ENCODE measurements at places on chromosomes 16 and 17.

DNA sequence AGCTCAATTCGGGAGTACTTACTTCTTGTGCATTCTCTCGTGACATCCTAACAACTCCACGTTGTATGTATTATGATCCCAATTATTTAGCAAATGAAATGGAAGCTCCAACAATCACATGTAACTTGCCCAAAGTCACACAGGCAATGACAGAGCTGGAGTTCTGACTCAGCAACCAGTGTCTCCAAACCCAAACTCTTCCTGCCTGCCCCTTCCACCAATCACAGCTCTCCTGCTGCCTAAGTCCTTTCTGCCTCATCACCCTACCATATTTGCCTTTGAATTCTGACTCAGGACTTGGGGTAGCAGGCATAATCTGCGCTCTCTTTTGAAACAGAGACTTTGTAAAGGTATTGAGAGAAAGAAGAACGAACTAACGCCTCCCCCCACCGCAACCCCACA lies 245.2 kb upstream of the MAF start:
- no peak for DNase-seq

DNA sequence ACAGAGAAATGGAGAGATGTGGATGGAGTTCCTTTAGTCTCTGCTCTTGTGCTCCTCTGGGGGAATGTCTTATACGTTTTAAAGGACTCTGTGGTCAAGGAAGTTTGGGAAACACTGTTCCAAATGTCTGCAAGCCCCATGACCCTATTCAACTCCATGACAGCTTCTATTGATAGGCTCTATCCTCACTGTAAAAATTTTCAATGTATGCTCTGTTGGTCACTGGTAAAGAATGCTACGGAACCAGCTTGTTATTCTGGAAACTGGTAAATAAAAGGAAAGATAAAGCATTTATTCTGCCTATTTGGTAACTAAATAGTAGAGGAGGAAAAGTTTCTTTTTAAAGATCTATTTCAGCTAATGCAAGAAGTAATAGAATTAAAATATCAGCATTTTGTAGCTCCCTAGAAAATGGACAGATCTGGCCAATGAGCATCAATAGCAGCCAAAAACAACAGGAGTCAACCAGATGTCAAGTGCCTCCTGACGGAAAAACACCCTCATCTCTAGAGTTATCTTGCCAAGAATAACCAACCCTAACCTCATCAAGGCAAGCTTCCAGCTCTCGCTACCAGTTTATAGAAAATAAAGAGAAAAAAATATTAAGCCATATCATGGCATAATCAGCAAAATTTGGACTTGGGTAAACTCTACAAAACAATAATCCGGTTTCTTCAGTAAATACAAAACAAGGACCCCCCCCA lies 16.1 kb downstream of the GDE1 start:
- DNase-seq: no peak

GRCh38 chr16:68197250-68197649 lies 38.7 kb downstream of the ESRP2 start:
- no peak for DNase-seq

DNA sequence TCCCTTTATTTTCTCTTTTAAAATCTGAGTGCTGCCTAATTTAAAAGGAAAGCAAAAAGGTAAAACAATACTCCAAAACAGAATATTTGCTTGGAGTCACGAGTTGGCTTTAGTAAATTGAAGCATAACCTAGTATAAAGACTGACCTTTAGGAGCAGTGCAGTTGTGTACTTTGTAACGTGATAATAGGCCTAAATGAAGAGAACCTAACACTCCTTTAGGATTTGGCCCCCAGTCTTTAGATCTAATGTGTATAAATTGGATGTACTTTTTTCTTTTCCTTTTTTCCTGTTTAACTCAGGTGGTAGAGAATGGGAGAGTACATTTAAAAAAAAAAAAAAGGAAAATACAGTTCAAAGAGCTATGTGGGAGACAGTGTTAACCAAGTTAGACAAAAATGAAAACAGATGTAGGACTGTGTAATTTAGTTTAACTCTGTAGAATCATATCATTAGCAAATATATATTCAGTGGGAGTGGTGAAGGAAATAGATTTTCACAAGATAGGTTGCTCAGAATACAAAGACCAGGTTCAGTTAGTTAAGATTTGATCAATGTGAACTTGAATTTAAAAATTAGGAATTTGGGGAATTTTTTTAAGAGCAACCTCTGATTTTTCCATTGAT lies 16.8 kb downstream of the CPD start:
- no peak for DNase-seq

DNA sequence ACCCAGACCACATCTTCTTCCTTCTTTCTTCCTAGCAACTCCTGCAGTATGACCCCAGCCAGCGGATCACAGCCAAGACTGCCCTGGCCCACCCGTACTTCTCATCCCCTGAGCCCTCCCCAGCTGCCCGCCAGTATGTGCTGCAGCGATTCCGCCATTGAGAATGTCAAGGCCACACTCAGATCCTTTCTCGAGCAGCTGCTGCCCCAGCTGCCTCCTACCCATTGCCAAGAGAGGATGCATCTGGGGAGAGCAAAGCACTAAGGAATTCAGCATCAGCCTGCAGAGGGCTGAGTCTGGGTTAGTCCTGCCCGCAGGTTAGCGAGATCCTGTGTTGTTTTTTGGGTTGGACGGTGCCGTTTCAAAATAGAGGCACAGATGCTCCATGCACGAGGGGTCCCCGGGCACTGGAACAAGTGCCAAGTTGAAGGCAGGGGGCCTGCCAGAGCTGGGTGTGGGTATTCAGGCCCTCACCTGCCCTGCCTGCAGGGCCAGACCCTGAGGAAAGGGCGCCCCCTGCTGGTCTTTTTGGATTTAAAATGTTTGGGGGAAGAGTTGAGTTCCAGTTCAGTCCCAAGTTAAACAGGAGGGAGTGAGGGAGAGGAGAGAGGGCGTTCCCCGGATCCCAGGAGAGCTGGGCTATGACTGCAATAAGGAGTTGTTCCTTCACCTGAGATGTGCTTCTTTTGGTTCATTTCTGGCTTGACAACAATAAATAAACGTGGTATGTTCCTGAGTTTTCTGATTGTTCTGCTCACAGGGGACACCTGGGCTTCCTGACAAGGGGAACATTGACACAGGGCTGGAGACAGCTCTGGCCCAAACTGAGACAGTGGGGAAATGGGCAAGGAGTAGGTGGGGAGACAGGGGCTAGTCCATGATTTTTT lies 4.9 kb downstream of the CDK3 start:
- peak; percentile 81 for DNase-seq

- no peak for DNase-seq
These were observed 55.1 kb downstream of the ZNRF1 start for GRCh38 chr16:75053791-75054555.

DNA sequence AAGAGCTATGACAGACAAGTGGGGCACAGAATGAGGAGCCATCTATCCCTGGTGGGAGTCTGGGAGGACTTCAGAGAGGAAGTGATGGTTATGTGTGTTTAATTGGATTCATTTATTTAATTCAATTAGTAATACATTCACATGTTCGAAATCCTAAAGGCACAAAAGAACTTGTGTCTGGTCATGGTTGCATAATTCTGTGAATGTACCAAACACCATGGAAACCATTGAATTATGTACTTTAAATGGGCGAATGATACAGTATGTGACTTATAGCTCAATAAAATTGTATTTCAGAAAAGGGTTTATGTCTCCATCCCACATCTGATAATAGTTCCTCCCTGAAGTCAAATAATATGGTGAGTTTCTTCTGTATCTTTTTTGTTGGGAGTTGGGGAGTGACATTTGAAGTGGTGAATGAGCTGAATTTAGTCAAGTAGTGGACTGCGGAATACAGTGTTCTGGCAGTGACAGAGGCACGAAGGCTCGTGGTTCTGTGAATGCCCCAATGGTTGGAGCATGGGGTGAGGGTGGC lies 19.8 kb upstream of the G6PC1 start:
- DNase-seq: no peak

GRCh38 chr17:57097832-57098421 lies 12.9 kb downstream of the AKAP1 start:
- peak; percentile 32 for DNase-seq

DNA sequence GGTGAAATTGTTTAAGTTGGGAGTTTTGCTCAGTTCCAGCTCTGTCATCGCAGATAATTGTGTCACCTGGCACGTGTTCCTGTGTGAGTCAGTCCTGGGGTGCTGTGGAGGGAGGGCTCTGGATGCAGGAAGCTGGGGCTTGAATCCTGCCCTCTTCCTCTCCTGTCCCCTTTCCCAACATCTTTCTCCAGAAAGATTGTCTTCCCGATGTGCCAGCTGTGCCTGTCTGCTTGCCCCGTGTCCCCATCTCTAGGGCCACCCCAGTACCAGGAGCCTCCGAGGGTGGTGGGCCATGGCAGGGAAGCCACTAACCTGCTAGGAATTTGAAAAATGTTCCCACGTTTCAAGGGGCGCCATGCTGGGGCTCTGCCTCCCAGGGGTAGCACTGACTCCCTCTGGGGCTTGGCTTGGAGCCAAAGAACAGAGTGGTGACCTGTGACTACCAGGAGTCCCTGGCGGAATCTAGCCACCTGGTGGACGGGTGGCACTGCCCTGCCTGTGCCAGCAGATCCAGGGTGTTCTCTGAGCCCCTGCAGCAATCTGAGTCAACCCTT lies 198.1 kb downstream of the ENGASE start:
- DNase-seq: no peak

- peak; percentile 45 for DNase-seq
These were observed 214.9 kb downstream of the STX8 start for GRCh38 chr17:9360677-9361081.

DNA sequence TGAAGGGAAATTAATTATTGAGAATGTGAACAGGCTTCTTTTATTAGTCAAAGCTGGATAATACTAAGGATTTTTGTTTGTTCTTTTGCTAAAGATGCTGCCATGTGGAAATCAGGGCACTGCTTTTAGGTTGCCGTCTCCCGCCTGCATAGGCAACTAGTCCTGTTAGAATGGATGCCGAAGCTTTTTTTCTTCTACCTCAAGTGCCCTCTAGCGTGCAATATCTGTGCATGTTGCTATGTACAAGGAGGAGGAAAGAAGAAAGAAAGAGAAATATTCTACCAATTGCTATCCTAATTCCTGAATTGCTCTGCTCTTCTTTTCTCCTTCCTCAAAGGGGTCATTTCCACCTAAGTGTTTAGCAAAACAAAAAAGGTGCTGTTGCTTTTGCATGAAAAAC lies 5.2 kb upstream of the CDH8 start:
- peak; percentile 51 for DNase-seq

- no peak for DNase-seq
These were observed 11.3 kb upstream of the RNPS1 start for GRCh38 chr16:2278956-2279800.

DNA sequence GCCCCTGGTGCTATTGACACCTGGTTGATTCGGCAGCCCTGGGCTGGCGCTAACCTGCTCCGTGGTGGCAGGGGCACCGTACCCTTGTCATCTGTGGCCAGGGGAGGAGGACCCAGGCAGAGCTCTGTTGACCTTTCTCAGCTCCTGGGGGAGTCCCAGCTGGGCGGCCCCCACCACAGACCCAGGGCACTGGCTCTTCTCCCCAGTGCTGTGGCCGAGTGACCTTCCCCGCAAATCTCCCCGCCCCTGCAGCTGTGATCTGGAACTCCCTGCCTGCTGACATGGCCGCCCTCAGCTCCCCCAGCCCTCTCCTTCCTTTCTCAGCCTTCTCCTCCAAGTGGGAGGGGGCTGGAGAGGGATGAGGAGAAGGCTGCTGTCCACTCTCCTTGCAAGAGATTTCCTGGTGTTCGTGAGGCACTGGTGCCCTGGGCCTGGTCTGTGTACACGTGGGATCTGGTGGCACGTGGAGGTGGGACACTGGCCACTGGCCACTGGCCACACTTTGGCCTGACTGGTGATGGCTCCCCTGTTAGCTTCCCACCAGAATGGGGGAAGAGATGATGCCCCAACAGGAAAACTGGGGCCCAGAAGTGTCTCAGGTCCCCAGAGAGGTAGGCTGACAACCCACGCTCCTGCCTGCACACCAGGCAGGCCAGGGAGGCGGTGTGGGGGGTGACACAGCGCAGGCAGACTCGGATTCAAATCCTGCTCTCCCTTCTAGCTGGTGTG lies 8.2 kb downstream of the FMNL1 start:
- DNase-seq: peak; percentile 39

DNA sequence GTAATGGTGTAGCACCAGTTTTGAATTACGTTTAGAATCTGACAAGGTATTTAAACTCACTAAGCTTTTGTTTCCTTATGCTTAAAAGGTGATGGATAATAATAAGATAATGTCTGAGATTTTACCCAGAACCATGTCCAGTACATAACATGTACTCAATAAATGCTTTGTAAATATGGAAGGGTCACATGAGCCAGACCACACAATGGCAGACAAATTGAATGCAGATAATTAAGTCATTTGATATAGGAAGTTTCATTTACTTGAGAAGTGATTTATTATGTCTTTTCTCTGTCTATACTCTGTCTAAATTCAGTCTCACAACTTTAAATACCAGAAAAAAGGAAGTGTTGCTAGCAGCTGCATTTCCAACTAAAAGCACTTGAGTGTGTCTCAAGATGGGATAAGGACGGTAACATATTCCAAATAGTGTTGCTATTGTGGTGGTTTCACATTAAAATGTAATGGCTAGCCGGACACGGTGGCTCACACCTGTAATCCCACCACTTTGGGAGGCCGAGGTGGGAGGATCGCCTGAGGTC lies 52.5 kb upstream of the DHX40 start:
- DNase-seq: no peak

DNA sequence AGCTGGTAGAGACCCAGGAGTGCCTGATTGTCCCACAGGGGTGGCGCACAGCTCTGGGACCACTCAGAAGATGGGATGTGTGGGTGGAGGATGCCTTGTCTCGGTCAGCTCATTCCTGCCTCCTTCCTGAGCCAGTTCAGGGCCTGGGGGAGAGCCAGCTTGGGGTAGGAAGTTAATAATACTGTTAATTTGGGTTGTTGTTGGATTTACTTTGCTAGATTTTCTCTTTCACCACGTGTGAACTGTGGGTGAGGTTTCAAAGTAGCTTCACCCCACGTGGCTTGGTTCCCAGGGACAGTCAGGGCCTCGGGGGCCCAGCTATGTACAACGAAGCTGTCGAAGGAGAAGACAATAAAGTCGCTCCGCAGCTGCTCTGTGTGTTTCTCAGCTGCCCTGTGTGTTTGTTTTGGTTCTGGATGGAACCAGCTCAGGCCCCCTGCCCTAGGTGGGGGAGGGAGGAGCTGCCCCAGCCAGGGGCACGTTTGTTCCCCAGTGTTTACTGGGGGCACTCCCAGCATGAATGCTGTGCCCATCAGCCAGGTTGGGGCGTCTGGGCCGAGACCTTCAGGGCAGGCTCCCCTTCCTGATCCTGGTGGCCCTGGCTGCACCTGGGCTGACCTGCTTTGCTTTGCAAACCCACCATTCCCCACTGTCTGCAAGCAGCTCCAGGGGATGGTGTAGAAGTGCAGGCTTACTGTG lies 2.3 kb downstream of the NUDT16L1 start:
- no peak for DNase-seq

DNA sequence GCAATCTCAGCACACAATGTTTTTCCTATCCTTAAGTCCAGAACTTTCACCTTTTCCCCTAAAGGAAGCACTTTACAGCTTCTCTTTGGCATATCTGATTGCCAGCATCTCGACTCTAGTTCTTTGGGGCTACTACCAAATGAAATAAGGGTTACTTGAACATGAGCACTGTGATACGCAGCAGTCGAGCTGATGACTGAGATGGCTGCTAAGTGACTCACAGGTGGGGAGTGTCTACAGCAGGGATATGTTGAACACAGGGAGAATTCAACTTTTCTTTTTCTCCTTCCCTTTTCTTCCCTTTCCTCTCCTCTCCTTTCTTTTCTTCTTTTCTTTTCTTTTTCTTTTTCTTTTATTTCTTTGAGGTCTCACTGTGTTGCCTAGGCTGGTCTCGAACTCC lies 334.8 kb downstream of the MAF start:
- no peak for DNase-seq
